Suprapubic skin (tissue), 4 donors: ENCODE measurements at places on chromosomes 13 and 19. TPM values are rescaled to one million over a fixed set of nuclear protein-coding genes. Genes with fewer than 3 reads are reported as not detected.

Gene DACH1
- total RNA-seq = 2.5 TPM

Gene CAMSAP3
- total RNA-seq = 60.7 TPM

Gene ZNF541
- 0.49 TPM for total RNA-seq

Gene SNRNP70
- 308 TPM for total RNA-seq

DNA sequence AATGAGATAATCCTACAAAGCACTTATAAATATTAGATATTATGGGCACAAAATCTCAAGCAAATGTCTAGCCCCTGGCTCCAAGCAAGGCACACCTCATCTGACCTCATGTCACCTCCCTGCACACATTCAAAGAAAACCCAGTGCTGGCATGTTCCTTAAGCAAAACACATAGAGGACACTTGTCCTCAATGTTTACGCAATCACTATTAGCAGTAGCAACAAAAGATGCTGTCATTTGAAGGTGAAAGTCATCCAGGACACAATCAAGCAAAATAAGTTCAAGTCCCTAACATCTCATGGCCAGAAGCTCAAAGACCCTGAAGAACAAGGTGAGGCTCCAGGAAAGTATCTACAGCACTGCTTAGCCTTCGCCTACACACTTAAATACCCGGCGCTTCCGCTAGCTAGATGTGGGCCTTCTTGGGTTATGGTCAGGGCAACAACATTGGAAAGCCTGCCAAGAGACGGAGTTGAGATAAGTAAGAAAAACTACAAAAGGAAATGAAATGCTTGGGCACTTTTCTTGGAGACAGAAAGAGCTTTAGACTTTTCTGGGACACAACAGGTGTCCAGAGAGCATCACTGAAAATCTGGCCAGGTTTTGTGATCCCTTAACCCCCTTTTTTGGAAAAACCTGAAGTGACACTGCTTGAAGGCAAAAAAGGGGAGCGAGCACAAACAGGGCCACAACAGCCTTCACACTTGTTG is 85.7 kb downstream of the FOXO1 start:
- DNase-seq = no peak

GRCh38 chr13:88217372-88217771 is 546.2 kb downstream of the SLITRK5 start:
- DNase-seq = no peak

DNA sequence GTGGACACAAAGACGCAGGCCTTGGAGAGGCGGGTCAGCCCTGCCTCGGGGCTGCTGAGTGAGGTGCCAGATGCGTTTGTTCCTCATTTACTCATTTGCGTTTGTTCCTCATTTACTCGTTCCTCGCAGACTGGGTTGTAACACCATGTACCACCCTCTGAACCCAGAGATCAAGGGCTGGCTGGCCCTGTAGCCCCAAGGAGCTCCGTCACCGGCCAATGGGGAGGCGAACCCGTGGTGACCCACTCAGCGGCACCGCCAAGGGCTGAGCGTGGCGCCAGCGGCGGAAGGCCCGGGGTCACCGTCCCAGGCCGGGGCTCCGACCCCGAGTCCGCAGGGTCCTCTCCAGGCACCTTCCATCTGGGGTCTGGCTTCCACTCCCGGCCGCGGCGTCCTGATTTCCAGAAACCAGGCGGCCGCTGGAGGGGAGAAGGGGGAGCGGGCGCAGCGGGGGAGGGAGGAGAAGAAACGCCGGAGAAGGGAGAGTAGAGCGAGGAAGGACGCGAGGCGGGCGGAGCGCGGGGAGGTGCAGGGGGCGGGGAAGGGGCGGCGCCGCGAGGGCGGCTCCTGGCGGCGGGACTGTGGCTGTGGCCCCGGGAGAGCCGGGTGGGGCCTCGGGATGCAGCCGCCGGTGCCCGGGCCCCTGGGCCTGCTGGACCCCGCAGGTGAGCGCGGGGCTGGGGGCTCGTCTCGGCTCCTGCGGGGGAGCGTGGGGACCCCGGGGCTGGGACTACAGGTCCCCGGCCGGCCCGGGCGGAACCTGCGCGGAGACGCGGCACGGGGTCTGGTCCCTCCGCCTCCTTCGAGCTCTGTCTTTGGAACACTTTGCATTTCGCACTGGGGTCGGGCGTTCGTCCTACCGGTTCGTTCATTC is at the start of gene TMEM255B:
TMEM255B (plus strand) TSS at position 576 of the 874 bp plus-strand sequence; CDS start at position 620, 44 bp downstream.
- DNase-seq = peak; percentile 89

GRCh38 chr13:109740121-109740520 is 46.3 kb downstream of the IRS2 start:
- no peak for DNase-seq
